Left ventricle myocardium inferior (tissue), 1 donor: ENCODE measurements at places on chromosomes 7 and 10. TPM values are rescaled to one million over a fixed set of nuclear protein-coding genes. Genes with fewer than 3 reads are reported as not detected.

DNA sequence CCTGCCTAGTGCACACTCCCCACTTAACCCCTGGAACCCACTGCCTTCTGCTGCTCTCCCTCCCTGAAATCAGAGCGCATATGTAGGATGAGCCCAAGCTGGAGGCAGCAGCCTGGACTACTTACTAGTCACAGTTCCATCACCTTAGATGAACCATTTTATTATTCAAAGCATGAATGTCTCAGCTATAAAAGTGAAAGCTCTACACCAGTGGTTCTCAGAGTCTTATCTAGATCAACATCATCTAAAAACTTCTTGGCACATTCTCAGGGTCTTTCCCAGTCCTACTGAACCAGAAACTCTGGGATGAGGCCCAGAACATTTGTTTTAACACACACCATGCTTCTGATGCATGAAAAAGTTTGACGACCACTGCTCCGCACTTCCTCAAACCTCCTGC is 100.3 kb upstream of the ANK3 start:
- no peak for DNase-seq

CABCOCO1 gene
- not detected for total RNA-seq

GRCh38 chr10:62058896-62059216 is 157.4 kb downstream of the ARID5B start:
- DNase-seq = no peak

DNA sequence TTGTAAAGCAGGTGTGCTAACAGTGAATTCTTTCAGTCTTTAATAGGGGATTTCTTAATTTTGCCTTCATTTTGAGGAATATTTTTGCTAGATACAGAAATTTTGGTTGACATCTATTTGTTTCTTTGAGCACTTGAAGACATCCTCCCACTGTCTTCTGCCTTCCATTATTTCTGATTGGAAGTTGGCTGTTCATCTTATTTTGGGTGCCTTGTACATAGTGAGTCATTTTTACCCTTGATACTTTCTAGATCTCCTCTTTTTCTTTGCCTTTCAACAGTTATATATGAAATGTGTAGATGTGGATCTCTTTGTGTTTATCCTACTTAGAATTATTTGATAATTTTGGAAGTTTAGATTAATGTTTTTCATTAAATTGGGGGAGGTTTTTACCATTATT is 631.0 kb downstream of the AUTS2 start:
- no peak for DNase-seq

DNA sequence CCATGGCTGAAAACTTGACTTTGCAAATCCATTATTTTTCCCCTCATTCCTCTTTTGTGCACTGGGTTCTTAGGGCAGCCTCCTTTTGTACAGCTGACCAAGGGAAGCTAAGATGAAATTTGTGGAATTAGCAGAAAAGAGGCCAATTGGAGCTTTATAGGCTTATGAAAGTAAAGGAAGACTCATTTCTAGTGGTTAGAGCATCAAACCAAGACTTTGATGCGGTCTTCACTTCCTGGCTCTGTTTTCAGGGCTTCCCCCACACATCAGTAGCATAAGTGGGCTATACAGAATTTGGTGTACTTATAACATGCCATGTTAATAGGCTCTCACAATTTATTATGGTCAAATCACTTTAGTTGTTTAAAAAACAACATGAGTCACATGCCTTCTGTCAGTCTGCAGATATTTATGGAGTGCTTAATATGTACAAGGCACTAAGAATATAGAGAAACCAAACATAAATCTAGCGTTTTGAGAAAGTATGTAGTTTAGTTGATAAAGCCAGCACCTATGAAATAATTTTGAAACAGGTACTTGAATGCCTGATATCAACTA is 5.7 kb downstream of the AUTS2 start:
- DNase-seq = no peak

GRCh38 chr7:68505721-68506120 is 1092.6 kb upstream of the AUTS2 start:
- no peak for DNase-seq
